ENCODE measurements at places on chromosomes 13 and 19.

DNA sequence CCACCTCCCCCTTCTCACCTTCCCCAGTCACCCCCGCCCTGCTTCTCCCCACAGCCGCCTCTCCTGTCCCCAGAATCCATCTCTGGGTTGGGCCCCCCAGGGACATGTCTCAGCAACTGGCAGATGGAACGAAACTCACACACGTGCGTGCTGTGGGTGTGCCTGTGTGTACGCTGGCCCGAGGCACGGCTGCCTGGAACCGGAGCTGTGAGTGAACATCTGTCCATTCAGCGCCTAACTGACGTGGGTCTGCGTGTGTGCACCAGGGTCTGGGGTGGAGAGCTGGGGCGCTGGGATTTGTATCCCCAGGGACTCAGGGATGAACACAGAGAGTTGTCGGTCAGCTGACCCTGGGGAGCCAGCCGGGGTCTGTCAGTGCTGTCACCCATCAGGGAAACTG lies 752 bp upstream of the HAS1 start:
- DNase-seq: no peak

GRCh38 chr13:94192431-94192975 lies 287.0 kb downstream of the DCT start:
- peak; percentile 22 for DNase-seq

DNA sequence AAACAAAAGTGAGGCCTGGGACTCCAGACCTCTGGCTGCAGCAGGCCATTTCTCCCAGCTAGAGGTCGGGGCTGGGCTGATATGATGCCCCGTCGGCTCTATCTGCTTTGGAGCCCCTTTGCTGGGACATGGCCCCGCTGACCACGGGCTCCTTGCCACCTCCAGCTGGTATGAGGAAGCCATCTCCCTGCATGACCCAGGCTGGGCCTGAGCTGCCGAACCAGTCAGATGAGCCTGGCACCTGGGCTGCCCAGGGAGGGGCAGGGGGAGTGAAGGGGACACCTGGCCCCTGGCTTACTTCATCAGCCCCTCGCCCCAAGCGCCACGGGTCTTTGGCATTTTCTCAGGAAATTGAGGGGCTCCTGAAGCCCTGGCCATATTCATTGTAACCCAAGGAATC lies 7.8 kb downstream of the ZSWIM4 start:
- DNase-seq: no peak

- no peak for DNase-seq
These were observed 57.5 kb downstream of the RAP2A start for GRCh38 chr13:97491452-97491851.

GRCh38 chr19:17855280-17856152 lies 4.2 kb upstream of the RPL18A start:
- DNase-seq: peak; percentile 81

DNA sequence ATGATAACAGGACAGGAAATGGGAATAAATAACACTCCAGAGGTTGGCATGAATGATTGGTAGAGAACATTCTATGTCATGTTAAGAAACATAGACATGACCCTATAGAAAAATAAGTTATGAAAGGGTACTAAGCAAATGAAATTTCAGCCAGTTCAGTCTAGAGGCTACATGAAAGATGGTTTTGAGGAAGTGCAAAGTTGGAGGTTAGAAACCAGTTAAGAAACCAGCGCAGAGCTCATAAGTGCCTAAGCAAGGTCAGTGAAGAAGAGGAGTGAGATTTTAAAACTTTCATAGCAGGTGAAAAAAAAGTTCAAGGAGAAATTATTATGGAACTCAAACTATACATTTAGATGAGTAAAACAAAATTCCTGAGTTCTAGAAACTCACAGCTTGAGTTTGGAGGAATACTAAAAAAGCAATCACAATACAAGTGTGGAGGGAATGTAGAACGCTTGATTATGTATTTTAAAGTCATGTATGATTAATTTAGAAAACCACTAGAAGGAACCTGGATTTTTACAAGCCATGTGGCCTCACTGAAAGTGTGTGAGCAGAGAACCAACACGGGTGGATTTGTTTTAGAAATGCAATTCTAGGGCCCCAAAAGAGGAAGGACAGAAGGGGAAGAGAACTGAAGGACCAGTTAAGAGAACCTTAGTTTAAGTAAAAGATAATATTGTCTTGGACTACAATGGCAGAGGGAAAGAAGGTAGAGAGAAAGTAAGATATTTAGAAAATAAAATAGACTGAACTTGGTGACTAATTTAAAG lies 162.4 kb downstream of the PCDH20 start:
- no peak for DNase-seq

- DNase-seq: no peak
These were observed 1365.6 kb downstream of the OLFM4 start for GRCh38 chr13:54394085-54394700.
